T-helper 2 cell (primary cell): ENCODE measurements at places on chromosomes 5 and 9.

GRCh38 chr5:148912714-148913398 is 86.4 kb downstream of the ADRB2 start:
- DNase-seq: no peak

DNA sequence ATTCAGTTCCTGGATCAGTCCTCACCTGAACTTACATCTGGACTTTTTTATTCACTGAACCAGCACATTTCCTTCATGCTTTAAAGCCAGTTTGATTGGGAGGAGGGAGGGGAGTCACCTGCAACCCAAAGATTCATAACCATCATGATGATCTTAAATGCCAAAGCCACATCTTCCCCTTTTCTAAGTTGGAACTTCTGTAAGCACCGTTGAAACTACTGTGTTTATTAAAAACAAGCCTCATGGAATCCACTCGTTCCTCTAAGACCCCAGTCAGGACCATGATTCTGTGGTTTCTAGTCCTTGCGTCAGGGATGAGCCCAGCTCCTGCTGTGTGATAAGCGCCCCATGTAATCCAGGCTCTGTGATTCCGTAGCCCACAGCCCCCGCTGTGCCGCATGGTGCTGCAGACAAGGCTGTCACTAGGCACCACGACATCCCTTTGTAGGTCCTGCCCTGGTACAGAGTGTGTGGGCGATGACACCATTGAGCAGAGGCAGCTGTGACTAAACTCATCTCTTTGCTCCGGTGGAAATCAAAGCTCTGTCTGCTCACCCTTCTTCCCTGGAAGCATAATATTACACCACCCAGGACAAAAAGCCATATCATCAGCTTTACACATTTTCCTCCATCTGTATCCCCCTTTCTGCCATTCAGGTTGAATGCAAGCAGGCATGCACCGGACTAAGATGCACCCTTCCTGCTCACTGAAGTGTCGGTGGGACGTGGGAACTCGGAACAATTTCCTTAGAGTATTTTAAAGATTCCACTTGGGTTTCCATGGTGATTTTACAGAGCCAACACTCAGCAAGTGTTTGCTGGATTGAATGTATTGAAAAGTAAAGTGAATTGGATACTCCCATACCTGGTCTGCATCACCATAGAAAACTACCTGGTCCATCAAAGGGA is 132.0 kb upstream of the FSTL4 start:
- no peak for DNase-seq

DNA sequence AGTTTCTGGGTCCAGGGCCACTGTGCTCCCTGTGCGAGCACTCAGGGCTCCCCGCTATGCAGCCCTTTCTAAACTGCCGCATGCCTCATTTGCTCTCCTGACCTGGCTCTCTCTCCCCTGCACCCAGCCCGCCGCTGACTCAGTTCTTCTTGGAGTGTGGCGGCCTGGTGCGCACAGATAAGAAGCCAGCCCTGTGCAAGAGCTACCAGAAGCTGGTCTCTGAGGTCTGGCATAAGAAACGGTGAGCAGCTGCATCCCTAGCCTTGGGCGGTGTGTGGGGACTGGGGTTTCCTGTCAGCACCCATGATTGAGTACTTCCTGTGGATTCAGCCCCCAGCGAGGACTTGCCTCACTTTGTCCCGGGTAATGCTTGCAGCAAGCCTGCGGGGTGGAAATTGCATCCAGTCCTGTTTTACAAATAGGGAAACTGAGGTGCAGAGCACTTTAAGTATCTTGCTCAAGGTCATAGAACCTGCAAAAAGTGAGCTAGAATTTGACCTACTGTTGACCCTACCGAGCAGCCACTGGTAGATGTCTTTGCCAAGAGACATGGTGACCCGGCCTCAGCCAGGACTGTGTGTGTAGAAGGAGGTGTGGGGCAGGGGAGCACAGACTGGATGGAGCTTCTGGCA is 27.9 kb downstream of the USP20 start:
- DNase-seq: peak; percentile 79

- DNase-seq: no peak
These were observed 666.4 kb upstream of the ZNF608 start for GRCh38 chr5:125412561-125413495.

DNA sequence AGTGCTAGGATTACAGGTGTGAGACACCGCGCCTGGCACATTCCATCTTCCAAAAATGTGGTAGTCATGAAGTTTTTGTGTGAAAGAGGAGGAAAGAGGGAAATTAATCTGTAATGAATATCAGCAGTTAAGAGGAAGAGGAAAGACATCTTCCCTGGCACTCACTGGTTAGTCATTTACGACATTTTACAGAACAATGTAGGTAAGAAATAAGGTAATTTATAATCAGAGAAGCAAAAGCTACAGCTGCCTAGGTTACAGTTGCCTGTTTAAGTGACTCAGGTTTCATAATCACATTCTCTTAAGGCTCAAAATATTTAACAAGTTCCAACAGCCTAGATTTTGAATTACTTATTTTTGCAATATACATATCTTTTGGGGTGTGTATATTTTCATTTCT is 26.9 kb downstream of the CNOT6 start:
- no peak for DNase-seq

DNA sequence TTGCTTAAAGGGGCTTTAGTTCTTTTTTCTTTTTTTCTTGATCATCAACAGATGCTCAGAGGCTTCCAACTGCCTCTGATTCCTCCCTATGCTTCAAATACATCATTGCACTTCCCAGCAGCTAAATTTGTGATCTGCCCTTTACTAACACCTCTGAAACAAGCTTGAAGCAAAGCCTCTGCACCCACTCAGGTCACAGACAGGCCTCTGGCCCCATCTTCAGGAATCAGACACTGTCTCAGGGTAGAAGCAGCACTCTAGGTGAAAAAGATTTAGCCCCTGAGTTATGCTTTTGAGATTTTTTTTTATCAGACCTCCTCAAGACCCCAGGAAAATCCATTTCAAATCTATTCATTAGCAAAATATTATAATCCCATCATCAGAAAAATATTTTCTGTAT is 91.5 kb downstream of the MAMDC2 start:
- DNase-seq: no peak
